Activated CD8-positive, alpha-beta memory T cell treated with anti-CD3 and anti-CD28 coated beads, Interleukin-2, amount 50 U/mL, for 48 hours (primary cell): ENCODE measurements at places on chromosomes 5 and 9.

GRCh38 chr5:56739990-56740389, 75.4 kb upstream of the MAP3K1 start:
- no peak for DNase-seq

- DNase-seq: peak; percentile 10
Observed at GRCh38 chr5:174312641-174313040, 267.1 kb downstream of the NSG2 start.

- DNase-seq: no peak
Observed at GRCh38 chr5:50658246-50658645, 8.2 kb upstream of the PARP8 start.

GRCh38 chr5:171569065-171569712, 149.7 kb downstream of the FGF18 start:
- no peak for DNase-seq

DNA sequence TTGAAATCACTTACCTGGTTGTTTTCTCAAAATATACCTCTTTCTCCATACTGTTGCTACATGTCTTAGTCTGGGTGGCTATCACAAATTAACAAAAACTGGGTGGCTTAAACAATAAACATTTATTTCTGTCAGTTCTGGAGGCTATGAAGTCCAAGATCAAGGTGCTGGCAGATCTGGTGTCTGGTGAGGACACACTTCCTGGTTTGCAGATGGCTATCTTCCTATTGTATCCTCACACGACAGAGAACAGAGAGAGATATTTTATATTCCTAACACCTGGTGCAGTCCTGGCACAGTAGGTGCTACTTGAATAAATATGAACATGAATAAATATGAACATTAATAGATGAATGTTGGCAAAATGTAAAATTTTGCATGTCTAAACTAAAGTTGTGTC, 164.3 kb upstream of the ACOT12 start:
- no peak for DNase-seq

DNA sequence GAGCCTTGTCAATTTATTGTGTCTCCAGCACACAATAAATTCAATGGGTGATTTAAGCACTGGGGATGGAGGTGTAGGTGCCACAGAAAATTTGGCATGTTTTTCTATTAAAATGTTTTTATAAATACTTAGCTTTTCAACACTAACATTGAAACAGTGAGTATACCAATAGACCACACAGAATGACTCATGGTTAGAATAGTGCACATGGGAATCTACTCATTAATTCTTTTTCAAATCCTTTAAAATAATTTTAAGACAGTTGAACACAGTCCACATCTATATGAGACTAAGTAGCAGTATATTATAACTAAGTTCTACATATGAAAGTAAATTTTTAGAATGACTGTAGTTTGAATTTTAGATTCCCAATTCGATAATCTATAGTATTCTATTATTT, 67.1 kb downstream of the LNPEP start:
- DNase-seq: no peak

GRCh38 chr9:106535439-106535838, 327.5 kb upstream of the ZNF462 start:
- DNase-seq: no peak

- DNase-seq: peak; percentile 85
Observed at GRCh38 chr5:172283020-172283861, at the start of gene UBTD2. Gene UBTD2 (minus strand): TSS chr5:172283764. CDS start chr5:172283665, 99 bp downstream.

DNA sequence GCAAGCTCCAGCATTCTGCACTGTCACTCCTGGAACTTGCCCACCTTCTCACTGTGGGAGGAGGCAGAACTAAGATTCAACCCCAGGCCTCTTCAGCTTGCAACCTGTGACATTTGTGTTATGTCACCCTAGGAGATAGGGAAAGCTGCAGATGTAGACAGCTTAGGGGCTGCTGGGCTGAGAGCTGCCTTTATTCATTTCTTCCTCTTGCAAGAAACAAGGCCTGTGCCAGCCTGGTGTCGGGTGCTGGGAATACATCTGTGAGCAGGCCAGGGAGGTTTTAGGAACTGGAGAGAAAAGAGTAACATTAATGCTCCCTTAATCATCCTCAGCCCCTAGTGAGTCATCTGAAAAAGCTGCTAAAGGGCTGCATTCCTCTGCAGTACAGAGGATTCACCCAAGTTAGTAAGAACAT, 101.8 kb downstream of the FGF18 start:
- DNase-seq: no peak

DNA sequence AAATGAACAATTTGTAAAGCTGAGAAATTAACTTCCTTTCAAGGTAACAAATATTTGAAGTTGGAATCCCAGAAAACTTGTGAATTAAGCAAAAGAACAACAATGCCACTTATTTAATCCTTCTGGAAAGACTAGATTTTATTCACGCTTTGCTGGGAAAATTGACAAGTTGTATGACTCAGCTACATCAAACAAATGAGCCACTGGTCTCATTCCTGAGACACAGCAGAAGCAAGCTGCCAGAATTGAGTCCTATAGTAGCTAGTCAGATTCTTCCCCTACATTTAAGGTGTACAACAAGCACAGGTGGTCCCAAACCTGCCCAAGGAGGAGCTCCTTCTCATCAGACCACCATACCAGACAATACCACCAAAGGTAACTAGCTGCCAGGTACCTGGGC, 280.7 kb downstream of the SPOCK1 start:
- no peak for DNase-seq

DNA sequence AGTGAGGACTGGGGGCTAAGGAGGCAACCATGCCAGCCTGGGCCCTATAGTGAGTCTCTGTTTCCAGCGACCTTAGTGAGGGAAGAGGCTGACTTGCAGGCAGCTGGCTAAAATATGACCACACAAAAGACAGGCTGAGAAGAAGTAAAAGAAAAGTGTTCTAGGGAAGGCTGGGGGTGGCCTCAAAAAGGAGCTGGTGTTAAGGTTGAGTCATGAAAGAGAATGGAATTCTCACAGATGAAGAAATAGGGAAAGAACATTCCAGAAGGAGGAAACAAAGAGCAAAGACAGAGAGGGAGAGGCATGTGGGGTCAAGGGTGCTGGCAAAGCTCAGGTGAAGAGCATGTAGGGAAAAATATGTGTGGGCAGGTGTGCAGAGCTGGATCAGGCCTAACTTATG, 302.7 kb upstream of the RFX3 start:
- no peak for DNase-seq

GRCh38 chr5:75885321-75885720, 168.1 kb upstream of the POC5 start:
- DNase-seq: no peak

DNA sequence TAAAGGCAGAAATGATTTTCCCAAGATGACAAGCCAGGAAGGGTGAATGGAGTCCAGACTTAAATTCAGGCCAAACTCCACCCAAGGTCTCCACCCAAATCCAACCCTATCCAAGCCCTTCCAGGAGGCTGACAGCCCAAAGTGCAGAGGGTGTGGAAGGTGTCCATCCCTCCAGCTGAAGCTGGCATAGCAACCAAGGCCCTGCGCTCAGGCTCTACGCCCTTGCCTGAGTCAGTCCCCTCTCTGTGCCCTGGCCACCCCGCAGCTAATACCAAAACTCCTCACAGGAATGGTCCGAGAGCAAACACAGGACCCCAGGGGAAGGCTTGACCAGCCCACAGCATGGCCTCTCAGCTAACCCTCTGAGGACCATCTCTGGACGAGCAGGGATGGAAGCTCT, 2.1 kb downstream of the SEPTIN8 start:
- no peak for DNase-seq

GRCh38 chr5:145968970-145969713, 32.8 kb downstream of the SH3RF2 start:
- no peak for DNase-seq

- DNase-seq: no peak
Observed at GRCh38 chr9:97555164-97555563, 53.7 kb downstream of the TMOD1 start.

GRCh38 chr5:3650868-3651267, 55.2 kb downstream of the IRX1 start:
- no peak for DNase-seq

GRCh38 chr5:10201223-10201868, 48.3 kb downstream of the ATPSCKMT start:
- no peak for DNase-seq

- DNase-seq: no peak
Observed at GRCh38 chr5:42377496-42377895, 45.7 kb upstream of the GHR start.

DNA sequence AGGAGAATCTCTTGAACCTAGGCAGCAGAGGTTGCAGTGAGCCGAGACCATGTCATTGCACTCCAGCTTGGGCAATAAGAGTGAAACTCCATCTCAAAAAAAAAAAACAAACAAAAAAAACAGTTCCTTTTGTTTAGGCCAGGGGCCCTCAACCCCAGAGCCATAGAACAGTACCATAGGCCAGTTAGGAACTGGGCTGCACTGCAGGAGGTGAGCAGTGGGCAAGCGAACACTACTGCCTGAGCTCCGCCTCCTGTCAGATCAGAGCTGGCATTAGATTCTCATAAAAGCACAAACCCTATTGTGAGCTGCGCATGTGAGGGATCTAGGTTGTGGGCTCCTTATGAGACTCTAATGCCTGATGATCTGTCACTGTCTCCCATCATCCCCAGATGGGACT, 49.1 kb upstream of the SUB1 start:
- no peak for DNase-seq

DNA sequence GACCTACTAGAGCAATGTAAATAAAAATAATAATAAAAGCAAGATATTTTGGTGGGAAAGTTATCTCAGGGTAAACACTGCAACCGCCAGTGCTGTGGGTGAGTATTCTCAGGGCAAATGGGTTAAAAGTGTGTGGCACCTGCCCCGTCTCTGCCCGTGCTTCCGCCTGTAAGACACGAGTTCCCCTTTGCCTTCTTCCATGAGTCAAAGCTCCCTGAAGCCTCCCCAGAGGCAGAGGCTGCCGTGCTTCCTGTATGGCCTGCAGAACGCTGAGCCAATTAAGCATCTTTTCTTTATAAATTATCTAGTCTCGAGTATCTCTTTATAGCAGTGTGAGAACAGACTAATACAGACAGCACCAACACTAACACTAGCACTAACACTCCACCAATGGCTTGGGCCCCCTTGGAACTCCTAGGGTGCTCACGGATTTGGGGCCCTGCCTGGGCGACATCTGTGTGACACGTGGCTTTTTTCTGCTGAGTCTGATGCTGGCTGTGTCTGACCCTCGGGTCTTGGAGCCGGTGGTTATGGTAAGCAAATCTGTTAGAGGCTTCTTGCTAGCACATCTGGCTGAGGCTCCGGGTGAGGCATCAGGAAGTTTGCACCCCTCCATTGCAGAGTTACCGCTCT, 10.6 kb downstream of the PLEKHG4B start:
- no peak for DNase-seq

GRCh38 chr5:150401376-150402228, 11.1 kb downstream of the CD74 start:
- DNase-seq: no peak

GRCh38 chr9:73845539-73845938, 651.6 kb upstream of the RORB start:
- DNase-seq: no peak

- DNase-seq: no peak
Observed at GRCh38 chr9:101354143-101354764, 30.6 kb downstream of the BAAT start.

- DNase-seq: no peak
Observed at GRCh38 chr5:173582216-173583111, 34.0 kb downstream of the BOD1 start.

GRCh38 chr5:151449839-151450238, 2.4 kb downstream of the SLC36A1 start:
- no peak for DNase-seq

- DNase-seq: no peak
Observed at GRCh38 chr5:178866946-178867345, 7.2 kb downstream of the ZNF354B start.

GRCh38 chr5:175336781-175337180, 107.2 kb downstream of the DRD1 start:
- no peak for DNase-seq

- no peak for DNase-seq
Observed at GRCh38 chr5:139016186-139016585, 141.1 kb upstream of the LRRTM2 start.

DNA sequence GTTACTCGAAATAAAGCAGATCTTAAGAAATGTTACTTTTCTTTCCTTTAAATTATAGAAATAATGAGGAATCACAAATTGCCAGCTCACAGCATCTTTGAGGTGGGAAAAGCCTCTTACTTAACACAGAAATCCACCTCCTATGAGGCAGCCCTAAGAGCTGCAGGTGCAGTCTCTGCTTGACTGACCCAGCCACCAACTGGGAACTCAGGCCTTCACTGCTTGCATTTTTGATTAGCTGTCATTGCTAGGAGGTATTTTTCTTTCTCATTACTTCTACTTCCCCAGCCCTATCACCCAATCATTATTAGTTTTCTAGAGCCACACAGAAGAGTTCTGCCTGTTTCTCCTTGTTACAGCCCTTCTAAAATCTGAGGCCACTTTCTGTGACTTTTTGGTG, 416.5 kb upstream of the KLF4 start:
- no peak for DNase-seq

DNA sequence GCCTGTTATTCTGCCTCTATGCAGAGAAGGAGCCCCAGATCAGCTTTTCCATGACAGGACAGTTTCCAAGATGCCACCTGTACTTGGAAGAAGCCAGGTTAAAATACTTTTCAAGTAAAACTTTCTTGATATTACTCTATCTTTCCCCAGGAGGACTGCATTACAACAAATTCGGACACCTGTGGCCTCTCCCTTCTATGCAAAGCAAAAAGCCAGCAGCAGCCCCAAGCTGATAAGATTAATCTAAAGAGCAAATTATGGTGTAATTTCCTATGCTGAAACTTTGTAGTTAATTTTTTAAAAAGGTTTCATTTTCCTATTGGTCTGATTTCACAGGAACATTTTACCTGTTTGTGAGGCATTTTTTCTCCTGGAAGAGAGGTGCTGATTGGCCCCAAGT, 301 bp upstream of the IL4 start:
- DNase-seq: no peak

GRCh38 chr5:109878887-109879286, 189.2 kb downstream of the MAN2A1 start:
- DNase-seq: no peak

DNA sequence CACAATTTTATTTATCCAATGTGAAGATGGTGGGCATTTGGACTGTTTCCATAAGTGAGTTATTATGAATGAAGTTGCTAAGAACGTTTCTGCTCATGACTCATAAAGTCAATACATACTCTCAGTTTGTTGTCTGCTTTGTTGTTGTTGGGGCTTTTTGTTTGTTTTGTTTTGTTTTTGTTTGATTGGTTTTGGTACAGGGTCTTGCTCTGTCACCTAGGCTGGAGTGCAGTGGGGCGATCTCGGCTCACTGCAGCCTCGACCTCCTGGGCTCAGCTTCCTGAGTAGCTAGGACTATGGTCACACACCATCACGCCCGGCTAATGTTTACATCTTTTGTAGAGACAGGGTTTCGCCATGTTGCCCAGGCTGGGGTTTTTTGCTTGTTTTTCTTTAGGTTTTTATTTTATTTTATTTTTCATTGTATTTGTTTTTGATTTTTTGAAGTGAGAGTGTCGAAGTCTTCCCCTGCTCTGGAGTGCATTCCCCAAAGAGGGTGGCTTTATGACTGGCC, 18.0 kb downstream of the TRIM7 start:
- DNase-seq: no peak

DNA sequence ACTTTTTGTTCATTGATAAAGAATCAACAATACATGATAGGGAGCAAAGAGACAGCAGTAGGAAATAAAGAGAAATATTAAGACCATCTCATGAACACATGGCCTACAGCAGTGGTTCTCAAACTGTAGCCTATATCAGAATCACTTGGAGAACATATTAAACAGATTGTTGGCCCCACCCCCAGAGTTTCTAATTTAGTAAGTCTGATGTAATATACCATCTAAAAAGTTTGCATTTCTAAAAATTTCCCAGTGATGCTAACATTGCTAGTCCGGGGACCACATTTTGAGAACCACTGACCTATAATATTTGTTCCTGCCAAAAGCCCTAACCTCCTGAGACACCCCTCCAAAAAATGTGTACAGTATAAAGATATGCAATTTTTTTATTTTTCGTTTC, 306.2 kb upstream of the NREP start:
- DNase-seq: no peak
